ENCODE measurements at places on chromosomes 3 and 15.

DNA sequence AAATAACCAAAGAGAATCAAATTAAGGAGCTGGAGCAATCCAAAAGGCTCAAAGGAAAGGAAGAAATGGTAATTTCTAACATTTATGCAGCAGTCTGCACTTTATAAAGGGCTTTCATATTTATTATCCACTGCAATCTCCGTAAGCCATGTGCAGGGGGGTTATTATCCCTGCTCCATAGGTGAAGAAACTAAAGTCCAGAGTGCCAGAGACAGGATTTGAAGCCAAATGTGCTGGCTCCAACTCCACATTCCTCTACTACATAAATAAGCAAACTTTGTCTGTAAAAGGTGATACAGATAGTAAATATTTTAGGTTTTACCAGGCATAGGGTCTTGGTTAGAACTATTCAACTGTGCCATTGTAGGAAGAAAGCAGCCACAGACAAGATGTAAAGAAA lies 221.4 kb downstream of the MINAR1 start:
- no peak for DNase-seq

GRCh38 chr3:157652366-157652765 lies 149.2 kb upstream of the VEPH1 start:
- DNase-seq = no peak

DNA sequence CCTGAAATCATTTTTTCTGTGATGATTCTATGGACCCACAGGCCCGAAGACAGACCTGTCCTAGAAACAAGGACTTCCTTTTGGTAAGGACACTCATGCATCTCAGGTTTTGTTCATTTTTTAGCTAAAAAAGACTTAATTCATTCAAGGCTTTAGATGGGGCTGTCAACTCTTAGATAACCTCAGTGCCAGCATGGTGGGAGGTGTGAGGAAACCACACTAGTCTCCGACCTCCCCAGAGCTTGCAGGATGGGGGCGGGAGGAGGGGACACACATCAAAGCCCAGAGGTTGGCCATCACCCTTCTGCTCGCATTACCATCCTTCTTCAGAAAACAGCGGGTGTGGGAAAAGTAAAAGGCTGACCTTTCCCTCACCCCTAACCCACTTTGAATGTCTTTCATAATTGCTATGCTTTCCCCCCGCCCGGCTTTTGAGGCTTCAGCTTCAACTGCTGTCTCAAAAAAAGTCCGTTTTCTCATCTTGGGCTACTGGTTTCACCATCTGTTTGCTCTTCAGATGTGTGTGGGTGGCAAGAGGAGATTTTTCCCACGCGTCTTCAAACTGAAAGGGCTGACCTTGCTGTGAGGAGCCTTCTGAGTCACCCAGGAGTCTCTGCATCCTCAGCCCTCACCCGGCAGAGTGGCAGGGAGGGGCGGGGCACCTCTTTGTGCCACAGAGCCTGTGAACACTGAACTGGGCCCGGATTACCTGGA lies 27.6 kb upstream of the CXCR6 start:
- DNase-seq = no peak

DNA sequence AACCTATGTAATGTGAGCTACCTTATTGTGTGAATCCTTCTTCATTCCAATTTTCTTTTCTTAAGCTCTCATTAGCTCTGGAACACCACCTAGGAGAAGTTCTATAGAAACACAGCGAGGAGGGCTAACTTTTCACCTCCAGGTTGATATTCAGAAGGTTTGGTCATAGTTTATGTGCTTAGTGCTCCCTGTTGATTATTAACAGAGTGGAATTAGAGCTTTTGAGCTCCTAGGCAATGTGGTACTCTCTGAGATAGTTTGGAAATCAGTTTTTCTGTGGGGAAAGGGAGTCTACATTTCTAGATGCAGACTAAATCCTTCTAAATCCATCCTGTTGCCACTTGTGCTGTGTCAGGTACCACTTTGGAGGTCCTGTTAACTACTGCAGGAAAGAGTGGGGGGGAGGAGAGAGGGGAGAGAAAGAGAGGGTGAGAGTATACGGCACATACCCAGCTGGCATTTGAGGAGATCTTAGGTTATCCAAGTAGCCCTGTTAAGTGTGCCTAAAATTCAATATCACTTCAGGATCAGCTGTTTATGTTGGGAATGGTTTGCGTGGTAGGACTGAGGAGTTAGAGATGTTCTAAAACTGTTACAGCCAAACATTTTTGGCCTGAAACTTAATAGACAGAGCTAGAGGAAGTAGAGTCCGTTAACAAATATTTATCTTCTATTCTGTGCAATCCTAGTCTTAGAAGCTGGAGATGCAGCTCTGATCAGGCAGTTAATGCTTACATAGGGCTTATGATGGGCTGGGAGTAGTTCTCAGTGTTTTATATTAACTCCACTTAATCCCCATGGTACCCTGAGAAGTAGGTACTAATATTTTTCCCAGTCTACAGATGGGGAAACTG lies 117.5 kb upstream of the PROK2 start:
- DNase-seq = no peak

DNA sequence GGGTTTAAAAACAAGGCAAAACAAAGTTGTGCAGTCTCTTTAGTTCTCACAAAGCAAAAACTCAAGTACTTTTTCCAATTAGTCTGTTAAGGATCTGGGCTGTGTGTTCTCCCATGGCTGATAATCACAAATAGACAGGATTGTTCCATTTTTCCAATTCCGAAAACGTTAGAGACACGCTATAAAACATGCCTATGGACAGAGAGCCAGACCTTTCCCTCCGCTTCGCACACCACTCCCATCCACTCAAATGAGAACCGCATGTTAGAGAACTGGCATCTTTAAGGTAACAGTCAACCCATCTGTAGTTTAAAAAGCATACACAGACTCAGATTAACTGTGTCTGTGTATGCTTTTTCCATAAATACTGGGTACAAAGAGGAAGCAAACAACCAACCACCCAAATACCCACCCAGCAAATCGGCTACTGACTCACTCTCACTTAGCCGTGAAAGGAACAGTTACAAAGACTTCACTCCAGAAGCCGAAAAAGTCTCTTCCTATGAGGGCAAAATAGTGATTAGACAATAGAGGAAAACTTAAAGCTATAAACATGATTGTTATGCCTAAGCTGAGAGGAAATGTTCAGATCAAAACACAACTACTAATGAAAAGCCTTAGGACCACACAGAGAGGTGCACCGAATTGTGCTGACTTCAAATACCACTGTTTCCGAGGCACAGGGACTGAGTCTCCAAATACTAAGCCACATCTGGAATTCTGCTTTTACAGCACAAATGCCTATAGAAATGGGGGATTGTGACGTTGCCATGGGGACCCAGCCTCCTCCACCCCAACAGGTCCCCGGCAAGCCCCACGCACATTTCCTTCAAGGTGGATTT lies 36.1 kb downstream of the IL17RD start:
- no peak for DNase-seq

DNA sequence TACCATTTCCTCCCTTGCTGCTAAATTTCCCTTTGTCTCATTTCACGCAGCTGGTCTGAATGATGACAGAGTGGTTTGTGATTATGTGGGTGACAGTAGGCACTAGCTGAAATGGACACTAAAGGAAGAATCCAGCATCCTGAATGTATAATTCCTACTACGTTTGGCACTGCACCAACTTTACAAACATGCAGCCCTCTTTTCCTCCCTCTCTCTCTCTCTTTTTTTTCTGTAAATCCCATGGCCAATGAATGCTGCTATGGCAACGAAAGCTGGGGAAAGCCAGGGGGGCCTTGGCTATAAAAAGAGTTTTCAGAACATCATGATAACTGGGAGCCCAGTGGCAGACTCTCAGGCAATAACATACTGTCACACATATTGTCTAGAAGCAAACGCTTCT lies 367.2 kb upstream of the AGTR1 start:
- DNase-seq = no peak

GRCh38 chr3:49012441-49013017 lies 5.3 kb downstream of the WDR6 start:
- DNase-seq = no peak

DNA sequence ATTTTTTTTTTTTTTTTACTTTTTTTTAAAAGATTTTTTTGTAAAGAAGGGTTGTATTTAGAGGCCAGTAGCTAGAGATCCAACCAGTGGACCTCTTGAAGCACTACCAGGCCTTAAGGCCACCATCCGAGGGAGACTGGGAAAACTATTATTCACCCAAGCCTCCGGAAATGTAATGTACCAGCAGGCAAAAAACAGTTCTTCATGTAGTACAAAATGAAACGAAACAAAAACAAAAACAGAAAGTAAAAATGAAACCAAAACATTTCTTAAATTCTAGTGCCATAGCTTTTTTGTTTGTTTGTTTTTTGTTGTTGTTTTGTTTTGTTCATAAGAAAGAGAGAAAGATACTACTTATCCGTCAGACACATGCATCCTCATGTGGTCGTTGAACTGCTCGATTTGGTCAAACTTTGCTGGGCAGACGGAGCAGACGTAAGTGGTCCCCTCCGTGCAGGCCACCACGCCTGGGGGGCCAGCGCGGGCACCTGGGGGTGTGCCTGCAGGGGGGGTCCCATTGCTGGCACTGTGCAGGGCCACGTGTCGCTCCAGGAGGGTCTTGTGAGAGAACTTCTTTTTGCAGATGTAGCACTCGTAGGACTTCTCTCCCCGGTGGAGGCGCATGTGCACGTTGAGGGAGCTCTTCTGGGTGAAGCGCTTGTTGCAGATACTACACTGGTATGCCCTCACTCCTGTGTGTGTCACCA lies 45.0 kb downstream of the TIGIT start:
- DNase-seq = no peak

GRCh38 chr3:58251631-58252035 lies 14.0 kb downstream of the ABHD6 start:
- DNase-seq = no peak

GRCh38 chr3:175258763-175259162 lies 399.6 kb downstream of the NAALADL2 start:
- no peak for DNase-seq

DNA sequence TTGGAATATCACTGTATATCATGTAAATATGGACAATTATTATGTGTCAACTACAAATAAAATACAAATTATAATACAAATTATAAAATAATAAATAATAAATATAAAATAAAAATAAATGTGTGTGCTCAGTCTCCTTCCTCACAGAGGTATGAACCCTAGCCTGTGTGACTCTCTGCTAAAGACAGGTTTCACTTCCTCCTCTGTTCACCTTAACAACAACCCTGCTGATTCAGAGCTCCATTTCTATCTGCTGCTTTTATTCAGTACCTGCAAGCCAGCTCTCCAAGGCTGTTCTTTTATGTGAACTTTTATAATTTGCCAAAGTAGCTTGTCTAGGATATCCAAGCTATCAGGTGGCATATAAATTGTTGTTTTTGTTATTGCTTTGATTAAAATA lies 610.7 kb upstream of the GRM7 start:
- DNase-seq = no peak

- DNase-seq = no peak
These were observed 332.7 kb downstream of the EDEM1 start for GRCh38 chr3:5520237-5520636.

- DNase-seq = no peak
These were observed at the start of gene SLC7A14 for GRCh38 chr3:170585937-170586310. TSS of gene SLC7A14 (minus strand) at chr3:170586075. CDS start at chr3:170526936, 59,139 bp downstream.

GRCh38 chr15:90160781-90161727 lies 40.1 kb upstream of the SEMA4B start:
- DNase-seq = no peak

DNA sequence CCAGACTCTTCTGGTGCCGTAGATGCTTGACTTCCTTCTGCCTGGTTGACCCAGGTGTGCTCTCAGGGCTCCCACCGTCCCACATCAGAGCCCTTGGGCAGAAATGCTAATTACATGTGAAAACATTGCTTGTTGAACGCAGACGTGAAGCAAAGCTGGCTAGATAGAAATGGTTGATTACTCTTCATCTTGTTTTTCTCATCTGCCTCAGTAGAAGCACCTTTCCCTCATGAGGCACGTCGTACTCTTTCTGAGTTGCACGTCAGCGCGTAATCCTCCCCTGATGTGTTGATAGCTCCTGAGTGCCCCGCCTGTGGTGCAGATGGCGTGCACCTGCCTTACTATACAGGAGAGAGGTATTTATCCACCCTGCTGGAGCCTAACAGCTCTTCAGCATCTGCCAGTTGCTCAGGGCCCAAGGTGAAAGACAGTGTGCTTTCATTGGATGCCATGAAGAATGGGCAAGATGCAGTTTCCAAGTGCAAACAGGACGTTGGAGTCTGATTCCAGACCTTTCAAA lies 18.1 kb downstream of the MAP6D1 start:
- DNase-seq = no peak

GRCh38 chr15:68808770-68809169 lies 11.9 kb downstream of the ANP32A start:
- no peak for DNase-seq

GRCh38 chr3:103083848-103084631 lies 649.2 kb downstream of the ZPLD1 start:
- no peak for DNase-seq

DNA sequence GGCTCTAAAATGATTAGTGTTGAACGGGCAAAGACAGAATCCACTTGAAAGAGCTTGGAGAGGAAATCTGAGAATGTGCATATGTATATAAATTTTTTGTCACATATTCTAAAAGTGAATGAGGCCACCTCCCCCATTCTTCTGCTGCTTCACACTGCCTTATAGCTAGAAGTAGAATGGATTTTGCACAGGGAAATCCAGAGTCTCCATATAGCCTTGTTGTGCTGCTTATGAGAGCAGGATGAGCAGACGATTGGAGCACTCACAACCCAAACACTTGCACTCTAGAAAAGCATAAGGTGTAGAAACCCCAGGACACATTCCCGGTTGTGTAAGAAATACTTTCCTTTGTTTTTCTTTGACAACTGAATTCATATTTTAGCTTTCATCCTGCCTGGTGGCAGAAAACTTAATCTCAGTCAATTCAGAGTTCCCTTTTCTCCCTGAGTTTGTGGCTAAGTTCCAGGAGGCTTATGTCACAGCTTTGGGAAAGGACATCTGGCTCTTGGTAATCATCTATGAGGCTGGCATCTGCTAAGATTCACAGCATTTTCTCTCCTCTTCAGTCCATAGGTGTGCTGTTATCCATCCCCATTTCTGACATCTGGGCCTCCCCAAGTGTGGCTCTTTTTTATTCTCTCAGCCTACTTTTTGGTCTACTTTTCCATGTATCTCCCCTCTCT lies 188.4 kb upstream of the PFN2 start:
- DNase-seq = no peak

DNA sequence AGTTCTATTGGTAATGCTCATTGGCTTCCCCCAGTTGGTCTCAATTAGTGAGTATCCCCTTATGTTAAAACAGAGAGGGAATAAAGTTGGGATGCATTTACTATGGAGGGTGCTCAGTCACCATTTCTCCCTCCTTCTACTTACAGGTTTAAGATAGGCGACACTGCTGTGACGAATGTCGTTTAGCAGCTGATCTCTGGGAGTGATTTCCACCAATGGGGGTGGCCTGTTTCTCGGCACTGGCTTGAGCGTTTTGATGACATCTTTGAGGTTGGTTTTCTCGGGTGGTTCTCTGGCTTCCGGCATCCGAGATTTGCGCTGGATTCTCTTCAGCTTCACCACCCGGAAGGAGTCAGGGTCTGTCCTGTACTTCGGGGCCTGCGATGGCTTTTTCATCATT lies 3.8 kb downstream of the LMOD3 start:
- DNase-seq = no peak

Data from endothelial cell (in vitro differentiated cells).